CD4-positive, alpha-beta T cell treated with Interleukin-6 for 4 hours (primary cell): ENCODE measurements at places on chromosomes 12 and 14.

- DNase-seq, result peak; percentile 4
Observed at GRCh38 chr14:22177870-22178269, 411.2 kb downstream of the DAD1 start.

DNA sequence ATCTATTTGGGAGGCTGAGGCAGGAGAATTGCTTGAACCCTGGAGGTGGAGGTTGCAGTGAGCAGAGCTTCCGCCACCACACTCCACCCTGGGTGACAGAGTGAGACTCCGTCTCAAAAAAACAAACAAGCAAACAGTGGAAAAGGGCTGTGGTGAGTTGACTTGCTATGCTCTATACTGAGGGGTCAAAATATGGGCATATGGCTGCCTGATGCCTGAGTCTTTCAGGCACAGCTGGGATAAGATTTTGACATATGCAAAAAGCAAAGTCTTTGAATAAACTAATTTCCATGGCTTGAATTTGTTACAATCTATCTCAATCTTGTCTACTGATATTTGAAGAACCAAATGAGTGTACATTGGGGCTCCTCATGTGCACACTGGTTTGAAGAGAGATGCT is 40.4 kb upstream of the BICD1 start:
- DNase-seq, result no peak

DNA sequence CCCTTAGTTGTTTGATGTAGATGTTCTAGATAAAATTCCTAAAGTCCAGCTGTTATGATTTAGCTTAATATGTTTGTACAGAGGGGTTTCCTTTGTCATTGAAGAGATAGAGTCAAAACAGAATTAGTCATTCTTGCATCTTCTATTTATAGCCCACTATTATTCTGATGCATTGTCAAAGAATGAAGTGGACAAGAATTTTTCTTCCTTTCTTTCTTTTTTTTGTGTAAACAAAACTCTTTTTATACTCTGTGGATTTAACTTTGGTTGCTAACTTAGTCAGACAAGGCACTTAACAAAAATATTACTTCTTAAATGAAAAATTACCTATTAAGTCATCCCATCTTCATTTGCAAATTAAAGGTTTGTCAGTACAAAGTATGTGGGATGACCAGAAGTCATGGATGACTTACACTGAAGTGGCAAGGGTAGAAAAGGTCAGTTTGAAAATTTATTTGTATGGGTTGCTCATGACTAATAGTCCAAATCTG is 215.6 kb upstream of the DDHD1 start:
- no peak for DNase-seq

GRCh38 chr12:94372461-94372860 is 87.2 kb downstream of the CEP83 start:
- DNase-seq, result no peak

GRCh38 chr12:3042826-3043225 is 34.4 kb upstream of the TSPAN9 start:
- no peak for DNase-seq

DNA sequence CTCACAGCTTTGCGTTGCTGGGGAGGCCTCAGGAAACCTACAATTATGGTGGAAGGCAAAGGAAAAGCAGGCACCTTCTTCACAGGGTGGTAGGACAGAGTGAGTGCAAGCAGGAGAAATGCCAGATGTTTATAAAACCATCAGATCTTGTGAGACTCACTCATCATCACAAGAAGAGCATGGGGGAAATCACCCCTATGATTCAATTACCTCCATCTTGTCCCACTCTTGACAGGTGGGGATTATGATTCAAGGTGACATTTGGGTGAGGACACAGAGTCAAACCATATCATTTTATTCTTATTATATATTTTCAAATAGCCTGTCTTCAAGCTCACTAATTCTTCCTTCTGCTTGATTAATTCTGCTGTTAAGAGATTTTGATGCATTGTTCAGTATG is 665.3 kb downstream of the TRHDE start:
- no peak for DNase-seq

DNA sequence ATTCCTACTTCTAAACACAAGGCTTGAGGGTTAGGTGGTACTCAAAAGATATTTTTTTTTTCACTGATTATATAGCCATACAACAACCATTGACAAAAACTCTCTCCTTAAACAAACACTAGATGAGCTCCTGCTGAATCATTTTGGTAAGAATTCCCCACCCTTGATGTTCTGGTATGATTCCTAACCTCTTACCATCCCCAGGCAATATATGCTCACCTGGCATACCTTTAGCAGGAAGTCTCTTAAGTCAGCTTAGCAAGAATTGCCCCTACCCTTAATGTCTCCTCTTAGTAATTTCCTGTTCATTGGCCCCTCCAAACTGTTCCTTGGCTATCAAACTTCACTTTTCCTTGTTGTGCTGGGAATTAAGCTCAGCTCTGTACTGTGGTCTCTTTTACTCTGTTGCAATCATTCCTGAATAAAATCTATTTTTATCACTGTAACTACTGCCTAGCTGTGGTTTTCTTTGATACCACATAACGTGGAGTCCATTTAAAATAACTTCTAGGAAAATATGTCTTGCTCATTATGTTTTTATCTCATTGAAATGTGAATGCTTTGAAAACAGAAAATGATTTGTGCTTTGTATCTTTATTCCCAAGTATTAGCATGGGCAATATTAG is 712.6 kb downstream of the SLC16A7 start:
- DNase-seq, result no peak

DNA sequence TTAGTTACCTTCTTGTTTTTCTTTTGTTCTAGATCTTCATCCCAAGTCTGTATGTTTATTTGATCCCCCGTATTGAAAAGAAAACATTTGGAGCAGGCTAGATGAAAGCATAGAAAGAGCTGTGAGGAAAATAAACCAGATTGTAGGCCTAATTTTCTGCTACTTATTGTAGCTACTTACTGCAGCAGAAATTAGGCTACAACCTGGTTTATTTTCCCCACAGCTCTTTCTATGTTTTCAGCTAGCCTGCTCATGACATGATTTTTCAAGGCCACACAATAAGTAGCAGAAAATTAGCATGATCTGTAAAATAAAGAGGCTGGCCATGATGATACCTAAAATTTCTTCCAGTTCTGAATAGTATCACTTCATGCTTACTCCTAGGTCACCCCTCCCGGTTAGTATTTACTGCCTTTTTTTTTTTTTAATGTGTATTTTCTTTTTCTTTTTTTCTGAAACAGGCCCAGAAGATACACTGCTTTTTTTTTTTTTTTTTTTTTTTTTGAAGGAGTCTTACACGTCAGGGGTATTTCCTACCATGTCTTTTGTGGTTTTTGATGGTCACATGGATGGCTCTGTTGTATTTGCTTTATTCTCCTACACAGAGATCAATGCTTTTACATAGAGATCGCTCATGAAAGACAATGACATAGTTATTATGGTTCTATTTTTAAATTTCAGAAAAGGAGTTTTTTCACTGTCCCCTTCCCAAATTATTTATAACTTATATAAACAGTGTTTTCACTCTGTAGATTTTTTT is 32.3 kb downstream of the BHLHE41 start:
- no peak for DNase-seq

GRCh38 chr12:89326239-89327040 is 25.9 kb downstream of the DUSP6 start:
- no peak for DNase-seq

GRCh38 chr14:90296641-90297040 is 35.1 kb downstream of the NRDE2 start:
- no peak for DNase-seq

- no peak for DNase-seq
Observed at GRCh38 chr12:65891987-65892481, 67.8 kb downstream of the HMGA2 start.

- peak; percentile 42 for DNase-seq
Observed at GRCh38 chr12:51970904-51971646, 19.6 kb downstream of the ACVR1B start.

DNA sequence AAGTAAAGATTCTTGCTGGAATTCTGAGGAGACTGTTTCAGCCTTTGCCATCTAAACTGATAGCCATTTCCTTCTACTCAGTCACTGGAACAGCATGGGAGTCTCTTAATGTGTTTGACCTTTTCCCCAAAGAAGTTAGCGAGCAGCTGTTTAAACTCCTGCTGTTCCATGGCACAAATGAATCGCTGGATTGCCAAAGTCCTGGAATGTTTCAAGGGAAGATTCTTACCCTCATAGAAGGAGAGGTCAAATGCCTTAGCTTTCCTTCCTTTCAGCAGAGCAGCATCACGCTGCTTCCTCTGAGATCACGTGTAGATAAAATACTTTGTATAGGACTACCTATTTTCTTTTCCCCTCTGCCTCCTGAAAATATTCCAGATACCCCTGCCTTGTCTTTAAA is 10.5 kb upstream of the NR2C1 start:
- DNase-seq, result no peak

DNA sequence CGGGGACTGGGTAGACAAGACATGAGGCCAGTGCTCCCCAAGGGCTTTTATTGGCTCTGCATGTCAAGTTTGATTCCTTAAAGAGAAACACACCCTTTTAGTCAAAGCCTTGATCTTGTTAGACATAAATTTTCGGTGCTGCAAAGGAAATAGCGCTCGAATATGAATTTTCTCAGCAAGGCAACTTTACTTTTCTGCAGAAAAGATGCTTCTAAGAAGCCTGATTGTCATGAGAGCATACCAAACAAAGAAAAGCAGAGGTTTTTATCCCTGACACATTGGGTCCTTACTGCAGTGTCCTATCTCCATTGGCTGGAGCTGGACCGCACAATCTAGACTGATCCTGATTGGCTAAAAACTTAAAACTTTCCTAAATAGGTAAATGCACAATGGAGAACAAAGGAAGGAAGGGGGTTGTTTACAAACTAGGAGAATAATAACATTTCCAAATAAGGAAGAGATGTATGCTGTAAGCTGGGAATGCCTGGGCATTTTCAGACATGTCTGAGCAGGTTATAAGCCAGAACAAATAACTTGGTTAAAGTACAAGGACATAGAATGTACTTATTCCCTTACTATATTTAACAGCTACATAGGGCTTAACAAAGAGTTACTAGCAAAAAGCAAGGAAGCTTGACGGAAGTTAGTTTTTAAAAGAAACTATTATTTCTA is 17.2 kb downstream of the TXNRD1 start:
- no peak for DNase-seq

- DNase-seq, result no peak
Observed at GRCh38 chr14:33229269-33229929, 290.7 kb downstream of the NPAS3 start.

DNA sequence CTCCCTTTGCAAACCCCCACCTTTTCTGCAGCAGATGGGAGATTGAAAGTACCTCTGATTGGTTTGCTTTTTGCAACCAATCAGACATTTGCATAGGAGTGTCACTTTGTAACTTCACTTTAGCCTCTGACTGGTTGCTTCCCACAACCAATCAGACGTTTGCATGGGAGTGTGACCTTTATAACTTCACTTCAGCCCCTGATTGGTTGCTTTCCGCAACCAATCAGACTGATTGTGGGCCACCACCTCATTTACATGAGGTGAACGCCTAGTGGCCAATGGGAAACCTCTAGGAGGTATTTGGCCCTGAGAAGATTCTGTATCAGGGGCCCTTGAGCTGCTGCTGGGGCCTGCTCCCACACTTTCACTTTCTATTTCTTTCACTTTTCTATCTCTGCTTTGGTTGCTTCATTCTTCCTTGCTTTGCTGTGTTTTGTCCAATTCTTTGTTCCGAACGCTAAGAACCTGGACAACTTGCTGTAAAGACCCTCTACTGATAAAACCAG is 106.0 kb upstream of the PRICKLE1 start:
- DNase-seq, result no peak

DNA sequence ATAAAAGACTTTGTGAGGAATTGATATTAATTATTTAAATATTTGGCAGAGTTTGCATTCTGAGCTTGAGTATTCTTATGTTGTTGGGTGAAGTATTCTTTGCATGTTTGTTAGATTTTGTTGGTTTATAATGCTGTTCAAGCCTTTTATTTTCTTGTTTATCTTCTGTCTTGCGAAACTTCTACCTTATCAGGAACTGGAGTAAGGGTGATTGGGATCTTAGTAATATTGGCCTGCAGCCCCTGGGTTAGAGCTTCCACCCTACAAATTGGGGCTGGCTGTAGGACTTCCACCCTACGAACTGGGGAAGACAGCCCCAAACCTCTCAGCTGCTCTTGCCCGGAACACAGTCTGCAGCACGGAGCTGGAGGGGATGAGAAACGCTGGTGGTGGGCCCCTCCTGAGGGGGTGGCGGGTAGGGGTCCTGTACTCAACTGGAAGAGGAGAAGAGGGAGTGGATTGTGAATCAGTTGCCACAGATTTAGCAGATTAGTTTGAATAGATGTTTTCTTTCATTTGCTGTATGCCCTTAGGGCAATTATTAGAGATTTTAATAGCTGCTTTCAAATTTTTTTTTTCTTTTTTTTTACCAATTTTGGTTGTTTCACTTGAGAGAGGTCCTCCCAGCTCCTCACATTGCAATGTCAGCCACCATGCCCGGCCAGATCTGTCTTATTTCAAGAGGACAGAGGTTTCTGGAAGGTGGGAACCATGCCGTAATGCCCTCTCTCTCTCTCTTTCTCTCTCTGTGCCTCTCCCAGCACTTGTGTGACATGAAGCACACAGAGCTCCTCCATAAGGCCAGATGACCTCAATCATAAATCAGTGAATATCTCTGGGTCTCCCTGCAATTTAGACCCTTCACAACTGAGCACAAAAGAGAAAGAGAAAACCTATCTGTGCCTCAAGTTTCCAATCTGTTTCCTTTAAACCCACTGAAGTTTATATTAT is 123.4 kb downstream of the DICER1 start:
- no peak for DNase-seq

DNA sequence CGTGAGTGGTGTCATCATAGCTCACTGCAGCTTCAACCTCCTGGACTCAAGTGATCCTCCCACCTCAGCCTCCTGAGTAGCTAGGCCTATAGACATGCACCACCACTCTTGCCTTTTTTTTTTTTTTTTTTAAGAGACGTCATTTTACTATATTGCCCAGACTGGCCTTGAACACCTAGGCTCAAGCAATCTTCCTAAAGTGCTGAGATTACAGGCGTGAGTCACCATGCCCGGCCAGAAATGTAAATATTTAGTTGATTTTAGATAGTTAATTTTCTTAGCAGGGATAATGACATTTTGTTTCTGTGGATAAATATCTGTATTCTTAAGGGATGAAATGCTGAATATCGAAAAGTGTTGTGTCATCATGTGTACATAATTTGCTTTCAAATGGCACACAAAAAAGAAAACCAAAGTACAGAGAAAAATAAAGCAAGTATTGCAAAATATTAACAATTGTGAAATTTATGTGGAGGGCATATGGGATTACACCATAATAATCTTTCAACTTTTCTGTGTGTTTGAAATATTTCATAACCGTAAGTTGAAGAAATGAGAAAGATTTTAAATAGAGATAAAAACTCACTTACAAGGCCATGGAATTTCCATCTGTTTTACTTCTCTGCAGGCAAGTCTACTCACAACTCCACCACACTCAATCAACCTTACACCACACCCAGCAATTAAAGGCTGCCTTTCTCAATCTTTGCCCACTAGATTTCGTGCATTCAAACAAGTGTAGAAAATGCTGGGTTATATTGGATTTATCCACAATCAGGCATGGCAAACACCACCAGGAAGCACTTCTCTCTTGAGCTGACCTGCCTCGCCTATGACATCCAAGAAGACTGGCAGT is 93.7 kb downstream of the SPTSSA start:
- no peak for DNase-seq

- peak; percentile 27 for DNase-seq
Observed at GRCh38 chr14:26598081-26598671, 343 bp upstream of the NOVA1 start.

- DNase-seq, result no peak
Observed at GRCh38 chr12:127750076-127750840, 516.7 kb upstream of the TMEM132C start.

GRCh38 chr14:62796431-62796830 is 248.8 kb downstream of the KCNH5 start:
- DNase-seq, result no peak
